ENCODE measurements at places on chromosomes 16 and 17.

DNA sequence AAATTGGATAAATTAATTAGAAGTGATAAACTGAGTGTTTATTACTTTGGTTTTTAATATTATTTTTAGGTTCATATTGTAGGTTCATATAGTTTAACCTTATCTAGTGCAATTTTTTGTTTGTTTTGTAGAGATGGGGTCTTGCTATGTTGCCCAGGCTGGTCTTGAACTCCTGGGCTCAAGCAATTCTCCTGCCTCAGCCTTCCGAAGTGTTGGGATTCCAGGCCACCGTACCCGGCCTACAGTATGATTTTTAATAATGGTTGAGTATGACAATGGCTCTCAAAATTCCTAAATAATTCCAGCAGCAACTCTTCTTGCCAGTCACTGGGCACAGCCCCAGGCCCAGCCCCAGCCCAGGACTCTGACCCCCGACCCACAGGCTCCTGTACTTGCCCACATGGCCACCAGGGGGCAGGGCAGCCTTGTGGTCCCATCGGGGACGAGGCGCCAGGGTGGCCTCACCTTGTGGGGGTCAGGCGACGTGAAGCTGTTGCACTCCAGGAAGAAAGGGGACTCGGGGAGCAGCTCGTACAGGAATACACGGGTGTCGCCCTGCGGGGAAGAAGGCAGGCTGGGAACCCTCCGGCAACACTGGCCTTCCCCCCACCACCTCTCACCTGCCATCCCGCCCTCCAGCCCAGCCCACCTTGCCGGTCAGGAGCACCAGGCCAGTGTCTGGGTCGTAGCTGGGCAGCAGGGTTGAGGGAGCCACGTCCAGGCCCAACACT lies 7.9 kb upstream of the PAM16 start:
- no peak for DNase-seq

DNA sequence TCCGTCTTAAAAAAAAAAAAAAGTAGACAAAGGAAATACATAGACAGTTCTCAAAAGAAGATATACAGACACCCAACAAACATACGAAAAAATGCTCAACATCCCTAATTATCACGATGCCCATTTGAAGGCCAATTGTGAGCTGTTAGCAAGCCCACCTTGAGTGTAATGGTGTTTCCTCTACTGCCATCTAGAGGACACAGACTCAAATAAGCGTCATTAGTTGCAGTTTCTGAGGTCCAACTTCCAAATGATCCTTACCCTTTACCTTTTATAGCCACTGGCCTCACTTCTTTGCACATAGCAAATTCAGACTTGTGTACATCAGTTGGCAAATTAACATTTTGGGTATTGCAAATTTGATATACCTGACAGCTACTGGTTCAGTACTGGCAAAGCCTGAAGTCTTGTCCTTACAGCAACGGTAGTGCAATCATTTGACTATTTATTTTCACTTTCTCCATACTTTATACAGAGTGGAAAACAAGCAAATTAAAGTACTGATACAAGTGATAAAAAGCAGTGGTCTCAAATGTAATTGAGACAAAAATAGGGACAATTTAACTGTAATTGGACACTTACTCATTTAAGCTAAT lies 536.3 kb upstream of the EEF2KMT start:
- no peak for DNase-seq

GRCh38 chr17:59492091-59492451 lies 73.3 kb upstream of the DHX40 start:
- DNase-seq, result no peak

DNA sequence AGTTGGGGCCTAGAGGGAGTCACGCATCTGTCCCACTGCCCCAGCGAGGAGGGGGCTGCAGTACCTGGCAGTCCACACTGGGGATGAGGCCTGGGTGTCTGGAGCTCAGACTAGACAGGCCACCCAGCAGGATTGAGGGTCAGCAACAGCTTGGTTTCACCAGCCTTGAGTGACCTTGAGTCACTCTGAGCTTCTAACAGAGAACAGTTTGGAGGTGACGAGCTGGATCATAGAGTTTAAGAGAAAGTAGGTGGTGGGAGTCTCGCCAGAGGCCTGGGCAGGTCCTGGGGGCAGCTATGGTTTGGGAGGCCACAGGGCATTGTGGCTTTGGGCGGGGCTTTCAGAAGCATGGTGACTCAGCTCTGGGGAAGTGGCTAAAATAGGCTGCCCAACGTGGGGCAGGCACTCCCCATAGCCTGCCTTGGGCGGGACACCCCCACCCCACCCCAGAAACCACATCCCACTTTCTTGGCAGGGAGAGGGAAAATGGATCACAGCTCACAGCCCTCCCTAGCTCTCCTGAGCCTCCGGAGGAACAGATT lies 20.5 kb downstream of the CDC42EP4 start:
- no peak for DNase-seq

GRCh38 chr17:4786106-4786511 lies at the start of gene VMO1:
VMO1 (minus strand) TSS chr17:4786364; CDS start chr17:4786352, 12 bp downstream.
- DNase-seq, result no peak

DNA sequence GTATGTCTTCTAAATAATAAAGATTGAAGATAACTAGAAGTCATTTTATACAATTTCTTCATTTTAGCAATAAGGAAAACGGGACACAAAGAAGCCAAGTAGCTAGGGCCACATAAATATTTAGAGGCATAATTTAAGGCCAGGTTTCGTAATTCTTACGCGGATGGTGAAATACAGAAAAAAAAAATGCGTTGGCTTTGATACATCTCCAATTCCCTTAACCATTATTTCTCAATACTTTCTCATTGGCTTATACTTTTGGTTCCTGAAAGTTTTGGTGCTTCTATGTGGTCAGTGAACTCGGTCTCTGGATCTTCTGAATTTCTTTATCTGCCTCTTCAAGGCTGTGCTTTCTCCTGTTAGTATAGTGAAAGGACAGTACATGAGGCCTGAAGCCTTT lies 888.1 kb downstream of the KCNJ2 start:
- no peak for DNase-seq

DNA sequence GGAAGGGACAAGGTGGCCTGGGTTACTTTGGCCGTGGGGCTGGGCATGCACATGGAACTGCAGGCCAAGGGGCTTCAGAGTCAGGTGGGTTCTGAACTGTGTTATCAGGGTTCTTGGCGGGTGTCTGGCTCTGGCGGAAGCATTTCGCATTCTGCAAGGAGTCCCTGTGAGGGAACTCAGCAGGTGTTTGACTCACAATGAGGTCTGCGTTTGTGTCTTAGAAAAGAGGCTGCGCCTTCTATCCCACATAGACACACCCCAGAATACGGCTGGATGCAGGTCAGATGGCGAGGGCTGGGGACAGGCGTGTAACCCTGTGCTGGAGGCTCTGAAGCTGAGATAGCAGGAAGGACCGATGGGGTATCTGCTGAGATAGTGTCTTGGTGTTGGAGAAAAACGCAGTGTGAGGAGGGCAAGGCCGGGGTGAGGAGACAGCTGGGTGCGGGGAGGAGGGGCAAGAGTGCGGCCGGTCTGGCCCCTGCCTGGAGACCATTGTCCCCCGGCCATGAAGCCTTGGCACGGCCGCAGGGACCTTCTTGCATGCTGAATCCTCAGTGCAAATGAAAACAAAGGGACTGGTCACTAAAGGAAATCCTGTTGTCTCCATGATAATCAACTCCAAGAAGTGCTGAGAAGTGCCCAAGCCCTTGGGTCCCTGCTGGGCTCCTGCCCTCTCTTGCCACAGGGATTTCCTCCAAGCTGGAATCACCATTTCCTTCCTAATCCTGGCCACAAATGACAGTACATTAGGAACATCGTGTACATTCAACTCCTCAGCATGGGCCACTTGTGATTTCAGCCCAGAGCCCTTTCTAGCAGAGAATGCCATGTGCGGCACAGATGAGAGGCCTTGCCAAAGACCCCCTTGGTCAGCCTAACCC lies 22.8 kb upstream of the MTSS2 start:
- DNase-seq, result no peak

- no peak for DNase-seq
Observed at GRCh38 chr17:39099663-39100286, 51.7 kb downstream of the PLXDC1 start.

Data from cortex of kidney (tissue), 1 donor.